ENCODE measurements at places on chromosomes 13 and 19. TPM values are rescaled to one million over a fixed set of nuclear protein-coding genes. Genes with fewer than 3 reads are reported as not detected.

LRRC8E gene
- total RNA-seq: 15.2 TPM

KCNN4 gene
- total RNA-seq: 51.3 TPM

MAP2K7 gene
- total RNA-seq: 30.4 TPM

ZNF66 gene
- total RNA-seq: 10.4 TPM

ZNF813 gene
- total RNA-seq: 2.4 TPM

LIM2 gene
- total RNA-seq: not detected

- no peaks in the 10 kb centered on the region for H3K27me3 ChIP-seq
- no peak overlapping the region for H3K4me3 ChIP-seq
- peaks cover 6% of the 10 kb centered on the region for H3K4me1 ChIP-seq
- no peak overlapping the region for H3K27ac ChIP-seq
- no peak for DNase-seq
Measured at GRCh38 chr19:33332248-33332647, 29.9 kb upstream of the CEBPA start.

DNA sequence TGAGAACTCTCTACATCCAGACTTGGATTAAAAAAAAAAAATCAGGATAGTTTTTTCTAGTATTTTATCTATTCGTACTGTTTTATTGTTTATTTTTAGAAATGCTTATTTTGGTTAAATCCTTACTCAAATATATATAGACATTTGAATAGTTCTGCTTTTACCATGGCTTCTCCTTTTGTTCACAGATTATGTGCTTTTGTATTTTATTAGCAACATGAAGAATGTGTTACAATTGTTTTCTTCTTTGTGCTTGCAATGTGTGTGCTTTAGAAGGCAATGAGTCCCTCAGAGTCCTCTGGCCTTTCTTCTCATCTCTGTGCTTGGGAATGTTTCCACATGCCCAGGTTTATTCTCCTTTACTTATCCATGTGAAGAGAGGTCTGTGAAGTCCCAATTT, 324.0 kb downstream of the KCNRG start:
- no peak for DNase-seq
- no peaks in the 10 kb centered on the region for H3K27me3 ChIP-seq
- no peaks in the 10 kb centered on the region for H3K36me3 ChIP-seq
- no peaks in the 10 kb centered on the region for H3K4me1 ChIP-seq

DNA sequence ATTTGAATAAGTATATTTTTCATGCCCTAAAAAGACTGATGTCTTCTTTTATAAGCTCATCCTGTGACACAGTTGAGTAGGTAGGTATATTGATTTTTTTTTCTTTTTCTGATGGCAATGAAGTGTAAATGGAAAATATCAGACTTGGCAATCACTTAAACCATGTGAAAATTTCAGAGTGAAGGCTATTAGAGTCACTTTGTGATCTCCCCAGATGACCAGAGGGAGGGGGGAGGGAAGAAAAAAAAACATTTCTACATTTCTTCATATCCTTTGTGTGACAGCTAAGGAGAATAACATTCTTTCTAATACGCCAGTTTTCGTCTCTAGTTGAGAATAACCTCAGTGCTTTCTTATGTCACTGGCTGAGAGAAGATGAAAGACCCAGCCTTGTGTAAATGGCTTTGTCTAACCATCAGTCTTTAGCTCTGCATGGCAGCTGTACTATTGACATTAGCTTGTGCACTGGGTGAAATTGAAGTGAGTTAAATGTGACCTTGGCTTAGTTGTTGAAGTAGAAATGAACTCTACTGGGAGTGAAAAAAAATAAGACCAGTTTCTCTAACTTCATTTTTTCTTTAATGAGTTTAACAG, 332.1 kb upstream of the DACH1 start:
- H3K4me3 ChIP-seq: no peak overlapping the region
- H3K27me3 ChIP-seq: no peaks in the 10 kb centered on the region
- no peaks in the 10 kb centered on the region for H3K4me1 ChIP-seq
- DNase-seq: no peak

- DNase-seq: peak; percentile 32
- no peaks in the 10 kb centered on the region for H3K36me3 ChIP-seq
- no peak overlapping the region for H3K4me3 ChIP-seq
- H3K4me1 ChIP-seq: peaks cover 2% of the 10 kb centered on the region
- H3K27ac ChIP-seq: no peak overlapping the region
Measured at GRCh38 chr13:26989957-26990713, 181.5 kb downstream of the USP12 start.

DNA sequence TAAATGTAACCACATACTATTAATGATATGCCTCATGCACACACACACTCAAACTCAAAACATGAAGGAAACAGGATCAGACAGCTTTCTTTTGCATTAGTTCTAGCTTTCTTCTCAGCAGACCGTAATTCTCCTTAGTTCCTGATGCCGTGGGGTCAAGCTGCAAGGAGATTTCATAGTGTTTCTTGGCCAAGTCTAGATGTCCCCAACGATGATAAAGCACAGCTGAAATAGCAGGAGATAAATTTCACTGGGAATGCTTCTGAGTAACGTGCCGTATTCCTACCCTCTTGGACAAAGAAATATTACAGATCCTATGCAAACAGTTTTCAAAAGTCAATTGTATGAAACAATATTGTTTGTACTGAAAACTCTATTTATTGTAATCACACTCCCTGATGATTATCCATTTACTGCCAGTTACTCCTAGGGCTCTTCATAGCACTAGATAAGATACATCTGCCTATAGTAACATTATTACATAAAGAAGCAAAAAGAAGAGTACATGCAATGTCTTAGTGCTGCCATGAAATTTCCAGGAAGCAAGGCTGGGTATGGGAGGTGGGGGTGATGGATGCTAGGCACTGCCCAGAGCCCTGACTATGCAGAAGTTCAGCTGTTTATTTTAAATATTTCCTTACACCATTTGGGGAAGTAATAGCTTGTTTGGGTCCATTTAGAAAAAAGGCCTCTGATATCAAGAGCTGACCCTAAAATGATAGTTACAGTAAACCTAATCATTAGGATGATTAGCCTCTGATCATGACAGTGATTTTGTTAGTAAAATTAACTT, 16.5 kb upstream of the GGACT start:
- H3K4me3 ChIP-seq: no peak overlapping the region
- peaks cover 8% of the 10 kb centered on the region for H3K36me3 ChIP-seq
- no peaks in the 10 kb centered on the region for H3K27me3 ChIP-seq
- H3K4me1 ChIP-seq: peaks cover 3% of the 10 kb centered on the region
- no peak for DNase-seq
- H3K27ac ChIP-seq: no peak overlapping the region

GRCh38 chr19:36973844-36974195, 57.7 kb downstream of the ZNF568 start:
- peaks cover 12% of the 10 kb centered on the region for H3K36me3 ChIP-seq
- H3K4me3 ChIP-seq: peak overlapping the region; percentile 68
- no peak overlapping the region for H3K27ac ChIP-seq
- no peak for DNase-seq
- H3K4me1 ChIP-seq: peaks cover 17% of the 10 kb centered on the region
- H3K27me3 ChIP-seq: no peaks in the 10 kb centered on the region

DNA sequence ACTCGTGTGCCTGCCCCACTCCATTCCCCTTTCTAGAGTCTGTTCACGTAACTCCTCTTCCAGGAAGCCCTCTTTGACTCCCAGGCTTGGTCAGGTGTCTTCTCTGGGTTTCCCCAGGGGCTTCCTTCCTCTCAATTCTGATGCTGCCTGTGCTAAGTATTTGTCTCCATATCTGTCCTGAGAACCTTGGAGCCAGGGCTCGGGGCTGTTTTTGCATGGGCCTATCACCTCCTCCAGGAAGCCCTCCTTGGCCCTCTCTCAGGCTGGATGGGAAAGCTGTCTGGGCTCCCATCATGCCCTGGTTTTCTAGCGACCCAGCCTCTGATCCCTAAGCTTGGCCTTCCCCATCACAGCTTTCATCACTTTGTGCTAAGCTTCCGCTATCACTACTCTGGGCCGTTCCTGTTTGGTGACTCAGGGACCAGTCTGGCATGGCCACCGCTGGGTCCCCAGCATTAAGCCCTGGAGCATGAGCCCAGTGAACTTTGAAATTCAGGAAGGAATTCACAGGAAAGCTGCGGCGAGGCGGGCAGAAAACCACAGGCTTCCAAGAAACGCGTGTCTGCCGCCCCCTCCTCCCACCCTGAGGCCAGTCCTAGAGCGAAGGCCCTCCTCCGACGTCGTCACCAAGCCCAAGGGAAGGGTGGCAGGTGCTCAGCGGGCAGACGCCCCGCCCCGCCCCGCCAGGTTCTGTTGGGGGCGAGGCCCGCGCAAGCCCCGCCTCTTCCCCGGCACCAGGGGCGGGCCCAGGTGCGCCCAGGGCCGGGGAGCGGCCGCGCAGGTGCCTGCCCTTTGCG, 486 bp upstream of the SPINT2 start:
- no peak for DNase-seq
- H3K4me3 ChIP-seq: peak overlapping the region; percentile 60
- peaks cover 43% of the 10 kb centered on the region for H3K4me1 ChIP-seq
- peak overlapping the region; percentile 87 for H3K27ac ChIP-seq

GRCh38 chr13:32008518-32009175, 22.9 kb upstream of the FRY start:
- H3K4me1 ChIP-seq: no peaks in the 10 kb centered on the region
- no peak overlapping the region for H3K27ac ChIP-seq
- no peaks in the 10 kb centered on the region for H3K36me3 ChIP-seq
- no peaks in the 10 kb centered on the region for H3K27me3 ChIP-seq
- no peak overlapping the region for H3K4me3 ChIP-seq
- DNase-seq: no peak

GRCh38 chr13:59734393-59734792, 429.3 kb downstream of the DIAPH3 start:
- no peaks in the 10 kb centered on the region for H3K27me3 ChIP-seq
- no peak overlapping the region for H3K27ac ChIP-seq

DNA sequence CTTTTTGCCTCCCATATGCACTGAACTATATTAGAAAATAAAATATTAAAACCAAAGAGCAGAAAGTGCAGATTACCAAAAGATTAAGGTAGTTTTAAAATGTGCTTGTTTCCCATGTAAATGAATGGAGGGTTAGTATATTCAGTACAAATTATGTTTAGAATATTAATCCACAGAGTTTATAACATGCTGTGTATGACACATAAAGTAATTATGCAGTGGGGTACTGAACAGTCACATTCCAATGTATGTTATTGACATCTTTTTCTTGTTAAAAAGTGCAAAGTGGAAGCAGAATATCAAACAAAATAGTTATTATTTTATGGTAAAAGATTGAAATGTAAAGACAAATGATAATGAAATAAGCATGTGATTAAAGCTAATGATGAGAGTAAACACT, 79.3 kb downstream of the GPC6 start:
- H3K27ac ChIP-seq: no peak overlapping the region
- no peaks in the 10 kb centered on the region for H3K36me3 ChIP-seq
- H3K4me1 ChIP-seq: no peaks in the 10 kb centered on the region
- DNase-seq: no peak
- no peaks in the 10 kb centered on the region for H3K27me3 ChIP-seq
- H3K4me3 ChIP-seq: no peak overlapping the region

GRCh38 chr13:110250258-110250891, 56.6 kb downstream of the COL4A1 start:
- peaks cover 42% of the 10 kb centered on the region for H3K4me1 ChIP-seq
- peak; percentile 90 for DNase-seq
- H3K36me3 ChIP-seq: no peaks in the 10 kb centered on the region
- peak overlapping the region; percentile 77 for H3K27ac ChIP-seq
- no peak overlapping the region for H3K4me3 ChIP-seq
- H3K27me3 ChIP-seq: no peaks in the 10 kb centered on the region

DNA sequence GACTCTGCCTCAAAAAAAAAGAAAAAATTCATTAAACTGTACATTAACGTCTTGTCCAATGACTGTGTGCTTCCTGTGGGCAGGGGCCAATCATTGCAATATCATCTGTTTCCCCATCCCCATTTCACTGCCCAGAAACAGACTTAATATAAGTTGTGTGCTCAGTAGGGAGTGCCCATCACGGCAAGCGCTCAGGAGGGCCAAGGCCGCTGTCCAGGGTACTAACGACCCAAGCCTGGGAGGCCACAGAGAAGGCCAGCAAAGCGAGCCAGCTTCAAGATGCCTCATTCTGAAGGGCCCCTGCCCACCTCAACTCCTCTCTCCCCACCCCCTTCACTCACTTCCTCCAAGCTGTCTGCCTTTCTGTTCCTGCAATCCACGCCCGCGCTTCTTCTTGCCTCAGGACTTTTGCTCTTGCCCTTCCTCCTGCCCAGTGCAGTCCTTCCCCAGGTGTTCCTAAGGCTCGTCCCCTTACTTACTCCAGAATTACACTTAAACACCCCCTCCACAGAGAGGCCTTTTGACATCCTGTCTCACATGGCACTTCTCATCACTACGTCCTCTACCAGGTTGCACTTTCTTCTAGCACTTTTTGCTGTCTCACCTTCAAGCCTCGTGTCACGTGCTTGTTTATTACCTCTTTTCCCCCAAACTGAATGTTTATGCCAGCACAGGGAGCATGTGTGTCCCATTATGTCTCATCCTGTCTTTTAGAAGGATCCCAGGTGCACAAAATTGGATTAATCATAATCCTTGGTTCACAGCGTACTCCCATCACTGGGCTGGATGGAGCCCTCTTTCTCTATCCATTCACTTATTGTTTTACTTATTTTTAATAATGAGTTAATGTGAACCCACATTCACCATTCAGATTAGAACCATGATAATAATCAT, 11.3 kb upstream of the POU2F2 start:
- no peaks in the 10 kb centered on the region for H3K4me1 ChIP-seq
- peaks cover 26% of the 10 kb centered on the region for H3K27me3 ChIP-seq
- no peak for DNase-seq
- no peaks in the 10 kb centered on the region for H3K36me3 ChIP-seq
- H3K4me3 ChIP-seq: no peak overlapping the region

GRCh38 chr19:755063-755462, 4.2 kb downstream of the MISP start:
- no peaks in the 10 kb centered on the region for H3K27me3 ChIP-seq

DNA sequence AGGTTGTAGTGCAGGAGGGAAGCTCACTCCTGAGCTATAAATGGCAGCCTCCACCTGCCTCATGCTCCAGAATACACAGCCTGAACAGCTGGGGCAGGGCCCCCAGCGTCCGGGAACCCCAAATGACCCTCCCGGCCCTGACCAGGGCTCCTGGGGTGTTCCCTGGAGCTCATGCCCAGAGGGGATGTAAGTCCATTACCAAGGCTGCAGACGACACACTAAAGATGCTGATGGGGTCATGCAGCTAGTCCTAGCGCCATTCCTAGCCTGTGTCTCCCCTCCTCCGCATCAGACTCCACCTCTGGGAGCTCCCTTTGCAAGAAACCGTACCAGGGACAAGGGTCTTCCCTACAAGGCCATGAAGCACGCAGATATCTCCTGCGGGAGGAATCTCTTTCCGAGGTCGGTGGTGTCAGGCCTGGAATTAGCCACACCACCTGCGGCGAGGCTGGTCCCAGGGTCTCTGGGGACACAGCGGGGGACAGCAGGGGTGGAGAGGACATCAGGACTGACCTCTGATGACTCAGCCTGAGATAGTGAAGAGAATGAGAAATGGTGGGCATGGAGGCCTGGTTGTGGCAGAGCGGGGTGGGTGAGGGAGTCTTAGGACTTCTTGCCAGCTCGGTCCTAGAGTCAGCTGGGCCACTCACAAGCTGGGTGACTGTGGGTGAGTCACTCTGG, 11.9 kb upstream of the TPM4 start:
- no peak overlapping the region for H3K4me3 ChIP-seq
- H3K27me3 ChIP-seq: no peaks in the 10 kb centered on the region
- no peaks in the 10 kb centered on the region for H3K36me3 ChIP-seq
- DNase-seq: peak; percentile 63
- peak overlapping the region; percentile 67 for H3K27ac ChIP-seq
- H3K4me1 ChIP-seq: peaks cover 41% of the 10 kb centered on the region

- H3K4me3 ChIP-seq: no peak overlapping the region
- no peak for DNase-seq
- no peaks in the 10 kb centered on the region for H3K4me1 ChIP-seq
- H3K36me3 ChIP-seq: no peaks in the 10 kb centered on the region
- no peak overlapping the region for H3K27ac ChIP-seq
- no peaks in the 10 kb centered on the region for H3K27me3 ChIP-seq
Measured at GRCh38 chr13:85543144-85543543, 256.1 kb downstream of the SLITRK6 start.

All from suprapubic skin (tissue), 4 donors.